Spinal cord (tissue), 10 donors: ENCODE measurements at places on chromosomes 13 and 19. TPM values are rescaled to one million over a fixed set of nuclear protein-coding genes. Genes with fewer than 3 reads are reported as not detected.

The USPL1 gene
- 31.1 TPM for total RNA-seq

The ZNF708 gene
- 43.2 TPM for total RNA-seq

The PABPC3 gene
- total RNA-seq: 0.50 TPM

The ZNF20 gene
- total RNA-seq: 9.6 TPM

The PIK3R2 gene
- total RNA-seq: 37.2 TPM

The CRLF1 gene
- total RNA-seq: 3.1 TPM

The RNF225 gene
- total RNA-seq: not detected

The GDF15 gene
- total RNA-seq: 1.7 TPM

The EPS8L1 gene
- 3.0 TPM for total RNA-seq

The WDR87 gene
- not detected for total RNA-seq

The FGF14 gene
- 19.3 TPM for total RNA-seq

The LRRC63 gene
- 0.61 TPM for total RNA-seq

DNA sequence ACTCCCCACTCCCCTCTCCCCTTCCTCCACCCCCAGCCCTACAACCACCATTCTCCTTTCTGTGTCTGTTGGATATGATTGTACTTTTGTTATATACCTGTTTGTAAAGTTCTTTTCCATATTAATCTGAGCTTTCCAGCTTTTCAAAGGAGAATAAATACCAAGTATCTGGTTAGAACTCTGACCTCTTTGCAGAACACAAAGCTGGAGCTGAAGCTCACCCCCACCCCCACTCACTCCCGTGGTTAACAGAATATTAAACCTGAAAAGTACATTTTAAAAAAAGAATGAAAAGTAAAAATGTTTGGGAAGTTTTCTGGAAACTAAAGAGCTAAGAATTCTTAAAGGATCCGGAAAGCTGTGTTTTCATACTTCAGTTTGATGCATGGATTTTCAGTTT lies 155.2 kb upstream of the RNF113B start:
- no peak for DNase-seq

- DNase-seq: no peak
Observed at GRCh38 chr19:5104871-5105351, 136.0 kb downstream of the KDM4B start.

DNA sequence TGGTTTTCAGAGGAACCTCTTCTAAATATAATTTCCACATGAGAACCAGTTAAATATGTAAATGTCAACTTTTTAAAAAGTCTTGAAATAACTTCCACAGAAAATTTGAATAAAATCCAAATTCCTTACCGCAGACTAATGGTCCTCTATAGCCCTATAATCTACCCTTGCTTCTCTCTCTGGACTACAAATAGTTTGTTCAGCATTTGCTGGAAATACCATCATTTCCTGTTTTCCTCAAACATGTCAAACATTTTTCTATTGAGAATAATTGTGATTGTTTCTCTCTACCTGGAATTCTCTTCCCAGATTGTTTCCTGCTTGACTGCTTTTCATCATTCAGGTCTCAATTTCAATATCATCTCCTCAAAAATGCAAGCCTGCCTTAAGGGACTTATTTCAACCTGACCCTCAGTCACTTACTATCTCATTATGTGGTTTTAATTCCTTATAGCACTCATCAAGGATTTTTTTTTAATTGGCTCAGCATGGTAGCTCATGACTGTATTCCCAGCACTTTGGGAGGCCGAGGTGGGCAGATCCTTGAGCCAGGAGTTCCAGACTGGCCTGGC lies 898.9 kb upstream of the MIR17HG start:
- DNase-seq: no peak

- DNase-seq: no peak
Observed at GRCh38 chr13:49812812-49813211, 20.3 kb upstream of the KPNA3 start.

DNA sequence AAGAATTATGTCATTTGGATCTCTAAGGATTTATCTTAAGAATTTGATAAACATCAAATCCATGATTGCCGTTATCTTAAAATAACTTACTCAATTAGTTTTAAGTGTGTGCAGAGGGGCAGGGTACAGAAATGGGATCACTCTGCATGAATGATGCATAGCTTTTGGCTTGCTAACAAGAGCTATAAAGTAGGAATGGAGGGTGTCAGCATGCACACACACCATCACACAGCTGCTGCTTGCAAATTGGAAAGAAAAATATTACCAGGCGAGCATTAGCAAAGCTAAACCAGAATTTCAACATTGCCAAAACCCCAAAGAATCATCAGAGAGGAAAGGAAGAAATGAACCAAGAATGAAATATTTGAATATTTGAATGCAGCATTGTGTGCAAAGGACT lies 580.6 kb downstream of the LMO7 start:
- no peak for DNase-seq

DNA sequence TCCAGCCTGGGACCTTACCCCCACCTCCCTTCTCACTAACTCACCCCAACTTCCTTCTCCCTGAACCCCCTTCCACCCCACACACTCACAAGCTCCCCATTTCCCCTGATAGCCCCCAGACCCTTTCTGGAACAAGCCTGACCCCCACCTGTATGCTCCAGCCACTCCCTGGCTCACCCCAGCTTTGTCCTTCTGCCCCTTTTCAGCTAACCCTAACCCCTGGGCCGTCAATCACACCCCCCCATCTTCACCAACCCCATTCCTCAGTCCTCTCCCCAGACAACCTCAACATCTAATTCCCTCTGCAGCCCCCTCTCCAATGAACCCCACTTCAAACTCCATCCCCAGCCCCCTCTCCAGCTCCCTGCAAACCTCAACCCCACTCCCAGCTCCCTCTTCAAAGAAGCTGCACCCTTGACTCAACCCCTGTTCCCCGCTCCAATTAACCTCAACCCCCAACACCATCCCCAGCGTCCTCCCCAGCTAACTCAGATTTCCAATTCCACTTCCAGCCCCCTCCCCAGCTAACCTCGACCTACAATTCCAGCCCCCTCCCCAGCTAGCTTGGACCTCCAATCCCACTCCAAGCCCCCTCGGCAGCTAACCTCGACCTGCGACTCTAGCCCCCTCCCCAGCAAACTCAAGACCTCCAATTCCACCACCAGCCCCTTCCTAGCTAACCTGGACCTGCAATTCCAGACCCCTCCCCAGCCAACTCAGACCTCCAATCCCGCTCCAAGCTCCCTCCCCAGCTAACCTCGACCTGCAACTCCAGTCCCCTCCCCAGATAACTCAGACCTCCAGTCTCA lies 929 bp downstream of the GNG7 start:
- DNase-seq: no peak

- no peak for DNase-seq
Observed at GRCh38 chr13:40368127-40368891, 298.1 kb downstream of the FOXO1 start.

- DNase-seq: no peak
Observed at GRCh38 chr19:41479757-41480191, 36.8 kb downstream of the ERICH4 start.

DNA sequence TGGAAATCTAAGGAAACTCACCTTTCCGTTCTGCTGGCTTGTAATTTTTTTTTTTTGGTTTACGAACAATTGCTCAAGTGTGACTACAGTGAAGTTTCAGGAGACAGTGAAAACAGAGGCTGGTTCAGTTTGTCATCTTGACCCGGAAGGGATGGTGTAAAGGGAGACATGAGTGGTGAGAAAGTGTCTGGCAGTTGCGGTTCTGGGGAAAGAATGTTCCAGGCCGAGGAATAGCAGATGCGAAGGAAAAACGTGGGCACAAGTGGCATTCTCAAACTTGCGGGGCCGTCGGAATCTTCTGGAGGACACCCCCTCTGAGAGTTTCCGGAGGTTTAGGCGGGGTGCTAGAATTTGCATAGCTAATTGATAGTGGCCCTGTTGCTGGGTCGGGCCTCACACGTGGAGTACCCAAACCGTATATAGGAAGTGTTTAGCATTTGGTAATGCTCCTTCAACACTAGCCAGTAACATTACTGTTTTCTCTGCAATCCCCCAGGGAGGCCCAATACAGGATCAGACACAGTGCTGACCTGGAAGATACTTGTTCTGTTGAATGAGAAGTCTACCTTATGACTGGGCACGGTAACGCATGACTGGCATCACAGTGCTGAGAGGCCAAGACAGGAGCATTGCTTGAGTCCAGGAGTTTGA lies 2.8 kb upstream of the TNFSF9 start:
- DNase-seq: no peak

DNA sequence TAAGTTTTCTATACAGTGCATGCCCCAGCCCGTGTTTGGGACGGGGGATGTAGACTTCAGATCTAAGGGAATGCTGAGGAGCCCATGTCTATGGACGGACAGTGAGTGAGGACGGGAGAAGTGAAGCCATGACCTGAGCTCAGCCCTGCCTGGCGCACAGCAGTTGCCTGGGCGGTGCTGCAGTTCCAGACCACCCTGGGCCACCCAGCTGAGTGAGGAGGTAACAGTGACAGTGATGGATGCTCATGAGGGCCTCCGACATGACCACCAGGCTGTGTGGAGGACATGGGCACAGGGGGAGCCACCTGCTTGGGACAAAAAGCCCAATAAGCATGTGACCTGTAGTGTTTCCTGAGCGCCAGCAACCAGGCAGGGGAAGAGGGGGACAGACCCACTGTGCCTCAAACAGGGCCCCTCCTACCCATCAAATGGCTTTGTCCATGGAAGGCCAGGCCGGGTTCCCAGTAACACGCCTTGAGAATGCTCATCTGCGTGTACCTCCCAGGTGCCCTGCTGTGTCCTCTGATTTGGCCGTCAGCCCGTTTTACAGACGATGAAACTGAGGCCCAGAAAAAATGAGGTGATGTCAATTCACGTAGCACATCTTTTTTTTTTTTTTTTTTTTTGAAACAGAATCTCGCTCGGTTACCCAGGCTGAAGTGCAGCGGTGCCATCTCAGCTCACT lies 22.6 kb downstream of the NOSIP start:
- no peak for DNase-seq

GRCh38 chr19:34507414-34508067 lies 26.0 kb downstream of the WTIP start:
- DNase-seq: no peak

- no peak for DNase-seq
Observed at GRCh38 chr19:3179739-3180293, 1.2 kb downstream of the S1PR4 start.

GRCh38 chr13:39196965-39197646 lies 158.8 kb downstream of the NHLRC3 start:
- no peak for DNase-seq

GRCh38 chr13:62524498-62524897 lies 1108.8 kb upstream of the PCDH20 start:
- DNase-seq: no peak

GRCh38 chr19:18017275-18018083 lies 9.5 kb downstream of the ARRDC2 start:
- no peak for DNase-seq

GRCh38 chr13:44763615-44764301 lies 187.6 kb upstream of the TSC22D1 start:
- peak; percentile 67 for DNase-seq

DNA sequence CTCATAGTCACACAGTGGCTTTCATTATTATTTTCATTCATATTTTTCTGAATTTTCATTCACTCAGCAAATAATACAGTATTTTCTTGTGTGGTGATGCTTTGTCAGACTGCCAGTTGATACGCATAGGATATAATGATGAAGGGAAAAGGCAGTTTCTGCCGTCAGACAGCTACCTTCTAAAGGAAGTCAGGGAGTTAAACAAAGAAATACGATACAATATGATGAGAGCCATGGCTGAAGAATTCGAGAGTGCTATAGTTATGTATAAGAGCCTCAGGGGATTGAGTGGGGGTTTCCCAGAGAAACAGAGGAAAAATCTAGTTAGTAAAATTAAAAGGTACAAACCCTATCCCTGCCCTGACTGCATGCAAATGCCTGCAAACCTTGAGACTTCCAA lies 479.1 kb downstream of the OLFM4 start:
- no peak for DNase-seq

DNA sequence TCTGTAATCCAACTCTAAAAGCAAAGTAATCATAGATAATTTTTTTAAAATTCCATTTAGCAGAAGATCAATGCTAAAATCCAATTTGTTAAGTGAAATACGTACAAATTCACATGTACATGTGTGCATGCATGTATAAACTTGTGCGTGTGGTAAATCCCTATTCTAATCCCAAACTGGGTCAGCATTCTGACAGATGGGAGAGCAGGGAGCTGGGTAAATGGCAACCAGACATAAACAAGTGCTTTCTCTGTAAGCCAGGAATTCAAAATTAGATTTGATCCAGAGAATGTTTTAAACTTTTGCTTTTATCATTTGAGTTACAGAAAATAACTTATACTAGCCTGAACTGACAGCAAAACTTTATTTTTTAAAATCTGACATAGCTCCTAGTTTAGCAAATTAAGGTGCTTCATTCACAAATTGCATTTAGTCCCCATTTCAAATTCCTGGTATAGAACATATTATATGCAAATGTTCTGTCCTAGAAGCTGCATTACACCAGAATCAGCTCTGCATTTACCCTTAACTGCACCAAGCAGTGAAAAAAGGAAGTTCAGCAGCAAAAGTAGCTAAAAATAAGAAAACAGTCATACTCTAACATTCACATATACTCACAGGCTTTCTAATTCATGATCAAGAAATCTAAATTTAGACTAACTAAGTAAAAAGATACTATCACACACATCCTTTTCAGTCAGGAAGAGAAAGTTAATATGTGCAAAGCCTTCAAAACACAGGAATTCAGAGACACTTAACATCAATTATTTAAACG lies 32.6 kb downstream of the UBL3 start:
- DNase-seq: no peak

- DNase-seq: peak; percentile 93
Observed at GRCh38 chr13:97359181-97360057, 74.5 kb upstream of the RAP2A start.

- no peak for DNase-seq
Observed at GRCh38 chr13:33710924-33711323, 107.0 kb upstream of the RFC3 start.

GRCh38 chr13:41740479-41740878 lies 220.4 kb downstream of the VWA8 start:
- no peak for DNase-seq

DNA sequence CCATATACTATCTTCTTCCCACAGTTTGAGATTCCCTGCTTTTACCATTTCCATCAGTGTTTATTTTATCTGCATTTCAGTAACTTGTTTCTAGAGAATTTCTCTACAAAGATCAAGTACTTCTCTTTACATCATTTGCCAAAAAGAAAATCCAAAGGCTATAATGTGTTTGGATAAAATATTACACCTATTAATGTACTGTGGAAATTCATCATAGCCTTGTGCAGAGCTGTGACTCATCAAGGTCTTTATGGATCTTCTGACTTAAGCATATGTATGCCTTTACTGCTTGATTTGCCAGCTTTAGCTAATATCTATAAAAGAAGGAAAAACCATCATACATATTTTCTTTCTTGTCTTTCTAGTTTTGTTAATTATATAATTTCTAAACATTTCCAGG lies 9.6 kb upstream of the HTR2A start:
- no peak for DNase-seq

DNA sequence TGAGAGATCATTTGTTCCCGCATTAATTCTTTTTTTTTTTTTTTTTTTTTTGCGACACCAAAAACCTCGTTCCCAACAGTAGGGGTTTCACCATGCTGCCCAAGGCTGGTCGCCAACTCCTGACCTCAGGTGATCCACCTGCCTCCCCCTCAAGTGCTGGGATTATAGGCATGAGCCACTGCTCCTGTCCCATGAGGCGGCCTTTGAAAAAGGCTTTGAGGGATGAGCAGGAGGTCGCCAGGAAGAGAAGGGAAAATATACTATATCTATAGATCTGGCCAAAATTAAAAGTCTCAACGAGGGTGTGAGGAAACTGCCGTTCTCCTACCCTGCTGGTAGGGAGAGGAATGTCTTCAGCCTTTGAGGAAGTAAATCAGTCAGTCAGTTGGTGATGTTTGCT lies 26.2 kb downstream of the ZNF473 start:
- no peak for DNase-seq
